ENCODE measurements at places on chromosomes 7 and 10.

DNA sequence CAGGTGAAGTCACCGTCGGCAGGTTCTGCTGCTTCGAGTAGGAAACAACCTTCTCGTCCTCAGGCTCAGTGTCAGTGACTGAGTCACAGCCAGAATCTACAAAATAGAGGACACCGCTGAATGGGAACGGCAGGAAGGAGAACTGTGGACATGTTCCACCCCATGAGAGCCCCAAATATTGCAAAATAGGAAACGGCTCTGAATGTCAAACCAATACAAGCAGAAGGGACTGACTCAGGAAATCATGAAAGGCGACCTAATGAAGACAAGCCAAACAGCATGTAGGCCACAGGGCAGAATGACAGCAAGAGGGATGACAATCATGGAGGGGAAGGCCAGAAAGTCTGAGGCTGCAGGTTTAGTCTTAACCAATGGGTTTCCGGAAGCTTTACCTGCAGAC lies 63.5 kb downstream of the PIK3AP1 start:
- DNase-seq, result no peak

DNA sequence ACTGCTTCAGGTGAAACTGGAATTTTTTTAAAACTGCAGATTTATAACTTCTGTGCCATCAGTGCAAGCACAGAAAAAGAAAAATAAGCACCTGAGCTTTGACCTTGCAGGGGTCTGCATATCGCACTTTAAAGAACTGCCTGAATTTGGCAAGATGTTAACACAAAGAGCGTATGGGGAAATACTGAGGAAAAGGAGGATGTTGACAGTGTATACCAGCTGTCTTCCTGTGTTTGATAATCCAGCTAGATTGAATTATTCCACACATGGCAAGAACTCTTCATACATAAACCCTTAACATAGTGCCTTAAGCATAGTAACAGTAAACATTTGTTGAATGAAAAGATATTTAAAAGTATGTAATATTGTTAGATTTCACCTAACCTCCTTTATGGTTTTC lies 30.0 kb downstream of the SMC3 start:
- no peak for DNase-seq

DNA sequence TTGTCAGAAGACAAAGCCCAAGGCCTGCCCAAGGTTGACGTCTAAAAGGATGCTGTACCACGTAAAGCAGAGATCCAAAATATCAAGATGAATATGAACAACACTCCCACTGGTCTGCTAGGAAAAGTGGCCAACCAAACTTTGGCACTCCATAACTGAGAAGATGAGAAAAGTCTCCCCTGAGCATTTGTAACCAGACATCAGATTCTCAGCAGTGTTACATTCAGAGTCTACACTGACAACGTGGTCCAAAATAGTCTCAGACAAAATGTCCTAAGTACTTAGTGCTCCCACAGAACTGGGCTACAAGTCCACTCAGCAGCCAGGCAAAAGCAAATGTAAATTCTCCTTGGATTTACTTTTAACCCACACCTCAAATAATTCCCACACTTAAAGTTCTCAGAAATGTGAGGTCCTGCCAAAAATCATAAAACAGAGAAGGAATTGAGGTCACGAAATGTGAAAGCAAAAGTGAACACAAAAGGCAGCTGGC lies 185.1 kb upstream of the NOBOX start:
- DNase-seq, result peak; percentile 1

DNA sequence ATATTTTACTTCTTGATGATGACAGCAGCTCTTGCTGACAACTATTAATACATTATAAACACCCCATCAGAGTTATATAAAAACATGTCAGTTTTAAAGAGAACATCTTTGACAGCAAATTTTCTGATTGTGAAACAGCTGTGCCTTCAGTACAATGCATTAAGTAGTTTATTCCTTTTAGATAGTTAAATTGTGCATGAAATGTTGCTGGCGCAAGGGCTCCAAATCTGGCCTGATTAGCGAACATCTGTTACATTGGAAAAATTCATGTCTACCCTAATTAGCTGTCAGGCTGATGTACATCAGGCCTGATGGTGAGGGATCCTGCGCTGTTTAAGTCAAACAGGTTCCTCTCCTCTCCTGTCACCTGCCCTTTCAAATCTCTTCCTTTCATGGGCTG lies 171.9 kb upstream of the SP8 start:
- no peak for DNase-seq

DNA sequence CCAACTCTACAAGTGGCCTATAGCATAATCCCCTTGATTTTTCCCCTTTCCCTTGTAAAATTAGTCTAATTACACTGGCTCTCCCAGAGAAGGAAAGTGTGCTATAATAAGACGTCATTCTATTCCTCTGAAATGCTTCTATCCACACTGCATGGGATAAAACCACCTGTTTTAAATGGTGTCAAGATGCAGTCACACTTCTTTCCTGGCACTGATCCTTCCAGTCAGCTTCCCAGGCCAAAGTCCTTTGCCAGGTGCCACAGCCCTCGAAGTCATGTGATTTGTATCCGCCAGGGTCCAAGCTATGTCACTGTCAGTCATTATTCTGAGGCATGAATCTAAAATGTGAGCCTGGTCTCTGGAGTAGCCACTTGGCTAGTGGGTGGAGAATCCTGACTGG lies 169.0 kb upstream of the KIAA1217 start:
- DNase-seq, result no peak

- DNase-seq, result no peak
Measured at GRCh38 chr10:45282061-45282460, 33.3 kb downstream of the OR13A1 start.

GRCh38 chr7:12821746-12822145 lies 134.3 kb downstream of the ARL4A start:
- DNase-seq, result no peak

GRCh38 chr10:75210282-75211006 lies at the start of gene VDAC2:
TSS of gene VDAC2 (plus strand) at chr10:75210796. CDS start at chr10:75211159, 363 bp downstream.
- peak; percentile 88 for DNase-seq

DNA sequence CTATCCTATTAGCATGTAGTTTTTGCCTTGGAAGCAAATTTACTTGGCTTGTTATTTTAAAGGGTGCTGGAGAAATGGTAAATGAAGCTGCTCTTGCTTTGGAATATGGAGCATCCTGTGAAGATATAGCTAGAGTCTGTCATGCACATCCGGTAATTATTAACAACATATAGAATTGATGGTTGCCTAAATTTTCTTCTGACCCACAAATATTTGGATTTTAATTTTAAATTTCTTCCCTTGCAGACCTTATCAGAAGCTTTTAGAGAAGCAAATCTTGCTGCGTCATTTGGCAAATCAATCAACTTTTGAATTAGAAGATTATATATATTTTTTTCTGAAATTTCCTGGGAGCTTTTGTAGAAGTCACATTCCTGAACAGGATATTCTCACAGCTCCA lies 28.0 kb downstream of the DLD start:
- no peak for DNase-seq

GRCh38 chr7:47478926-47479711 lies 102.8 kb downstream of the TNS3 start:
- DNase-seq, result no peak

GRCh38 chr7:133642907-133643306 lies 390.0 kb downstream of the EXOC4 start:
- no peak for DNase-seq
